Left renal pelvis (tissue), 4 donors: ENCODE measurements at places on chromosomes 16 and 17.

DNA sequence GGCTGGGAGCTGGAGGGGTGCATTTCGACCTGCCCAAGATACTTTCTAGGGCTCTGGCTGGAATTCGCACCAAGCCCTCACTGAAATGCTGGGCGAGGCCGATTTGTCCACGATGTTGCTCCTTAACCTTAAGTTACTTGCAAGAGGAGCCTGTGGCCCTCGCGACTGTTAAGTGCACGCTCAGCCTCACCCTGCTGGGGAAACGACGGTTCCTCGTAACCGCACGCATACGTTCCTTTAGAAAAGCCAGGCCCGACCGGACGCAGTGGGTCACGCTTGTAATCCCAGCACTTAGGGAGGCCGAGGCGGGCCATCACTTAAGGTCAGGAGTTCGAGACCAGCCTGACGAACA, 607 bp upstream of the NCOR1 start:
- DNase-seq: no peak

DNA sequence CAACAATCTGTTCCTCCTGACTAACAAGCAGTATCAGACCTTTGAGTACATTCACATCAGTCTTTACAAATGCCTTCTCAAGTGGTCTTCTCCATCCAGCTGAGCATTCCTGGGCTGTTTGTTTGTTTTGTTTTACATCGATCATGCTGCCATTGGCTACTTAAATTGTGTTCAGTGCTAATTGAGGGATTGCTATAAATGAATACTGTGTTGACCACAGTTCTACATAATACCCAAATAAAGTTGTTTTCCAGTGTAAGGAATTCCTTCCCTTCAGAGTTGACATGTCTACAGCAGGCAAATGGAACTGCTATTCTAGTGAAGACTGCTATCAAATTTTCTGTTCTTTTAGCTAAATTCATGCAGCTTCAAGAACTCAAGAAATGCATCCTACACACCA, 3.2 kb downstream of the CDH8 start:
- no peak for DNase-seq

GRCh38 chr16:27498031-27498825, 51.5 kb downstream of the GTF3C1 start:
- no peak for DNase-seq

DNA sequence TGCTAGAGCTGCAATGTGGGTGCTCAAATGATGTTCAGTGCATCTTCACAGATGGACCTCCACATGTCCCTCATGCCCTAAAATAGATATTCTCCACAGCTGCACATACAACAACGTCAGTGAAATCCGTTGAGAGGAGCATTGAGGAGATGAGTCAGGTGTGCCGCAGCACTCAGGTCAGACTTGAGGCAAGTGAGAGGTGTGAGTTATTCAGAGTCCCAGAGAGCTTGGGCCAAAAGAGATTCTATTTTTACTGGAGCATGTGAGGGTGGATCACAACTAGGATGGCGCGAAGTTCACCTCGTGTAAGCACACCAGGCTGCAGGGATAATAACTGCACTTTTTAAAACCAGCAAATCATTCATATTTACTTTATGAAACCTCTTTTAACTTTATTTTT, 645.3 kb downstream of the MAF start:
- DNase-seq: no peak

GRCh38 chr17:64388961-64389565, 1.6 kb downstream of the PECAM1 start:
- DNase-seq: no peak

DNA sequence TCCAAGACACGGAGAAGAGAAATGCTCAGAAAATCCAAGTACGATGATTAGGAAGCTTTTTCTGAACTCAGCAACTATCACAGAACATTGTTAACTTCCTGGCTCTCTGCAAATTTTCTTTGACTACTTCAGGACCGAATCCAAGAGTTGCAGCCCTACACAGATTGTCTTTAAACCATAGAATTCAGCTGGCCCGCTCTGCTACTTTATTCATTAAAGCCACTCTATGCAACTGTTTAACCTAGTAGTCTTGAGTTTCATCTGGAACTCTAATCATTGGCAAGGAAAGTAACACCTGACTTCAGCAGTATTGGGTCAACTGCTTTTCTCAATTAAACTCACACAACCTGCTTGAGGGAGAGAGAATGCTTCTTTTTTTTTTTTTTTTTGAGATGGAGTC, 210.1 kb downstream of the SLC39A11 start:
- no peak for DNase-seq

- no peak for DNase-seq
Observed at GRCh38 chr17:31561469-31562375, 170.2 kb downstream of the RAB11FIP4 start.

DNA sequence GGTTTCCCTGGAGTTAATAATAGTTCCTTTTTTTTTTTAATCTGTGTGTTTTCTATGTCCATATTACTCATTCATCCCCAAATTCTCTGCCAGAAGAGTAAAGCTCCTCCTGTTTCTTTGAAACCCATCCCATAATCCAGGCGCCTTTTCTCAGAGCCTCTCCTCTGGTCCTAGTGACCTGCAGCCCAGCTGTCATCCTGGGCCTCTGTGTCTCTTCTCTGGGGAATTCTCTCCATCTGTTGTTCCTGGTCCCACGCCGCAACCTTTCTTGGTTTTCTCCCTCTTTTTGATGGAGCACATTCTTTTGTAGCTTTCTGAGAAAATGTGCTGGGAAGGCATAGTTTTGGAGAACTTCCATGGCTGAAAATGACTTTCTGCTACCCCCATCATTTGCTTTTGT, 10.2 kb downstream of the KATNB1 start:
- DNase-seq: no peak

- DNase-seq: no peak
Observed at GRCh38 chr16:11650641-11651591, 17.3 kb upstream of the SNN start.

GRCh38 chr16:11016524-11016988, 72.2 kb downstream of the CLEC16A start:
- DNase-seq: no peak

DNA sequence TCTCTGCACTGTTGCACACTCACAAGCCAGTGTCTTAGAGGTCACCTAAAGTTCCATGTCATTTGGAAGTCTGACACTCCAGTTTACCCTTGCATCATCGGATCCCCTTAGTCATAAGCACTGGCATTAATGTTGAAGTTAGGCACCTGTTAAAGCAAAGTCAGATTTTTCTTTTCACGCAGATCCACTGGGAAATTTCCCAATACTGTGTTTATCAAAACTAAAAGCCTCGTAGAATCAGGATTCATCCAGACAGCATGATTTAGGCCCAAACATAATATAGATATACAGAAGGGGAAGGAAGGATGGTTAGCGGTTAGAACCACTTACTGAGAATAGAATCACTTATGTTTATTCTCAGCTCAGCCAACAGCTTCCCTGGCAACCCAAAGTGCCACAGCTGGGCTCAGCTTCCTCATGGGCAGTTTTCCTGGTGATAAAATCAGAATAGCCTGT, 30.1 kb upstream of the HAPSTR1 start:
- DNase-seq: no peak

GRCh38 chr17:1228781-1229348, 41.4 kb upstream of the BHLHA9 start:
- no peak for DNase-seq

- no peak for DNase-seq
Observed at GRCh38 chr17:19686400-19687090, 29.8 kb downstream of the SLC47A2 start.

GRCh38 chr17:17921192-17922069, 50.8 kb downstream of the TOM1L2 start:
- DNase-seq: no peak

- DNase-seq: no peak
Observed at GRCh38 chr17:58416396-58416795, 938 bp downstream of the RNF43 start.

DNA sequence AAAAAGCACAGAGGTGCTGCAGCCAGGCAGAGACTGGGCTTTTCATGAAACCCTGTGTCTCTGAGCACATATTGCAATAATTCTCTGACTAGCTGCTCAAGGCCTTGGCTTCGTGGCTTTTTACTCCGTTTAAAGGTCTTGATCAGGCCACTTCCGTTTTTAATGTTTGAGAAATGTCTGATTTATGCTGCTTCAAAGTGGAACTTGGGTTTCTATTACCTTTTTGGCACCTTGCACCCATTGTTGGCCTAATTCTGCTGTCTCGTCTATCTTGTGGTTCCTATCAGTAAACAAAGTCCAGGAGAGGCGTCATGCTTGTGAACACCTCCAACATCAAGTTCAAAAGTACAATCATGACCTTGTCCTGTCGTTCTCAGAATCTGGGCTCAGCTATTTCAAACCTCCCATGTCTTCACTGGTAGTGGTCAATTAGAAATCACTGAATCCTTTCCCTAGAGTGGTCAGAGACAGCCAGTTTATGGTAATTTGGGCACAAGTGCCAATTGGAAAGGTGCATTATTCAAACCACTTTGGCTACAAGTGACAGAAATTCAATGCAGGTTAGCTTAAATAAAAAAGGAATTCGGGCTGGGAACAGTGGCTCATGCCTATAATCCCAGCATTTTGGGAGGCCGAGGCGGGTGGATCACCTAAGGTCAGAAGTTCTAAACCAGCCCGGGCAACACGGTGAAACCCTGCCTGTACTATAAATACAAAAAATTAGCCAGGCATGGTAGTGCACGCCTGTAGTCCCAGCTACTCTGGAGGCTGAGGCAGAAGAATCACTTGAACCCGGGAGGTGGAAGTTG, 33.3 kb upstream of the METTL9 start:
- no peak for DNase-seq
